Activated T-helper 2 cell treated with anti-CD3 and anti-CD28 coated beads, Interferon-gamma antibody, Interleukin-2, Interleukin-4, amounts not matched to agents 10 μg/mL and 5 μg/mL and 100 μg/mL, durations not matched to agents 14 hours and 24 hours and 36 hours (primary cell): ENCODE measurements at places on chromosomes 13 and 19. TPM values are rescaled to one million over a fixed set of nuclear protein-coding genes. Genes with fewer than 3 reads are reported as not detected.

GRCh38 chr19:4933528-4933927 lies 24.2 kb downstream of the UHRF1 start:
- H3K36me3 ChIP-seq, result peaks cover 71% of the 10 kb centered on the region
- H3K4me3 ChIP-seq, result no peak overlapping the region
- H3K27me3 ChIP-seq, result no peaks in the 10 kb centered on the region
- DNase-seq, result no peak

GRCh38 chr13:111947026-111947810 lies 119.7 kb upstream of the SOX1 start:
- no peaks in the 10 kb centered on the region for H3K4me1 ChIP-seq
- no peak overlapping the region for H3K4me3 ChIP-seq
- no peak for DNase-seq
- no peaks in the 10 kb centered on the region for H3K36me3 ChIP-seq
- no peak overlapping the region for H3K27ac ChIP-seq

- no peaks in the 10 kb centered on the region for H3K27me3 ChIP-seq
- H3K27ac ChIP-seq, result no peak overlapping the region
- no peak overlapping the region for H3K4me3 ChIP-seq
- H3K36me3 ChIP-seq, result peaks cover 29% of the 10 kb centered on the region
- DNase-seq, result no peak
Observed at GRCh38 chr13:59991395-59991794, 172.3 kb downstream of the DIAPH3 start.

DNA sequence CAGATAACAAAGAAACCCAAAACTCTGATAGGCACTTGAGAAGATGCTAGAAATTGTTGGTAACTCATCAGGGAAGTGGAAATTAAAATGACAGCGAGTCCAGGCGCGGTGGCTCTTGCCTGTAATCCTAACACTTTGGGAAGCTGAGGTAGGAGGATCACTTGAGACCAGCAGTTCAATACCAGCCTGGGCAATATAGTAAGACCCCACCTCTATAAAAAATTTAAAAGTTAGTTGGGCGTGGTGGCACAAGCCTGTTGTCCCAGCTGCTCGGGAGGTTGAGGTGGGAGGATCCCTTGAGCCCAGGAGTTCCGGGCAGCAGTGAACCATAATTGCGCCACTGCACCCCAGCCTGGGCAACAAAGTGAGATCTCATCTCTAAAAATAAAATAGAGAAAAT lies 2.6 kb upstream of the RYR1 start:
- no peak overlapping the region for H3K27ac ChIP-seq
- no peak for DNase-seq

- H3K27ac ChIP-seq, result no peak overlapping the region
- peaks cover 1% of the 10 kb centered on the region for H3K27me3 ChIP-seq
- H3K4me1 ChIP-seq, result no peaks in the 10 kb centered on the region
- H3K4me3 ChIP-seq, result no peak overlapping the region
- DNase-seq, result no peak
Observed at GRCh38 chr13:43516401-43516833, 270.4 kb downstream of the ENOX1 start.

The ZNF846 gene
- 3.2 and 3.7 TPM in 2 replicates for total RNA-seq
